Activated naive CD4-positive, alpha-beta T cell (primary cell): ENCODE measurements at places on chromosomes 12 and 14.

DNA sequence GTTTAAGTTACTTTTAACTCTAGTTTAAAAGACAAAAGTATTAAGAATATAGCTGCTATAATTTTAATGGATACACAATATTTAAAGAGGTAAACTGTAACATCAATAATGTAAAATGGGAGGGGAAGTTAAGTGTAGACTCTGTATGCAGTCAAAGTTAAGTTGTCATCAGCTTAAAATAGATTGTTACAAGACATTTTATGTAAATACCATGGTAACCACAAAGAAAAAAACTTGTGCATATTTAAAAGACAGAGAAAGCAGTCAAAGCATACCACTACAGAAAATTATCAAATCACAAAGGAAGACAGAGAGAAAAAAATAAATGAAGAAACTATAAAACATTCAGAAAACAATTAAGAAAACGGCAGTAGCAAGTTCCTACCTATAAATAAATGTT lies 73.3 kb downstream of the CEP128 start:
- no peak for DNase-seq

- no peak for DNase-seq
Observed at GRCh38 chr12:31801872-31802271, 73.1 kb upstream of the AMN1 start.

GRCh38 chr14:59831121-59831730 lies 39.4 kb downstream of the RTN1 start:
- DNase-seq: no peak

DNA sequence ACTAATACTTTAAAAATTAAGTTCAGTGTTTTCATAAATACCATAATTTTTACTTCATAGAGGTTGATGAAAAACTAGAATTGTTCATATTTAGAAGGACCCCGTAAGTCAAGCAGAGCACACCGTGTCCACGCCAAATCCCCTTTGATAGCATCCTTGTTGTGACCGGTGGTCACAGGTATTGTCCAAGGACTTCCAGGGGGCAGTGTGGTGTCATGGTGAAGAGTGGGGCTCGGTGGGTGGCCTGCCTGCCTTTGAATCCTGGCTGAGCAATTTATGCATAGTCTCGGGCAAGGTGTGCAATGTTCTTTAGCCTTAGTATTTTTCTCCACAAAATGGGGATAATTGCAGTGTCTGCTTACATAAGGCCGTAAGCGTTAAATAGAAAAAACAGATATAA lies 169.9 kb downstream of the KTN1 start:
- no peak for DNase-seq

DNA sequence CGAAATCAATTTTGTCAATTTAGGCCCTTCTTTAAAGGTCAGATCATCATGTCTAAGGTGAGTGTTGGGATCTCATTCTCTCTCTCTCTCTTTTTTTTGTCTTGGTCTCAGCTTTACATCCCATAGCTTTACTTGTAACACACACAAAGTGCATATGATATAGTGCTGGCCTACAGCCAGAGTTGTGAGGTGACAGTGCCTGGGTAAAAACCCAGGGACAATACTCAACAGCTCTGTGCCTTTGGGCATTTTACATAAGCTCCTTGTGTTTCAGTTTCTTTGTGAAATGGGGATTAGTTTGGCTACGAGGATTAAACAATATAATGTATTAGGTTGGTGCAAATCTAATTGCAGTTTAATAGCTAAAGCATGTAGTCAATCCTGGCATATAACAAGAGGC lies 40.2 kb downstream of the GRIP1 start:
- DNase-seq: no peak

DNA sequence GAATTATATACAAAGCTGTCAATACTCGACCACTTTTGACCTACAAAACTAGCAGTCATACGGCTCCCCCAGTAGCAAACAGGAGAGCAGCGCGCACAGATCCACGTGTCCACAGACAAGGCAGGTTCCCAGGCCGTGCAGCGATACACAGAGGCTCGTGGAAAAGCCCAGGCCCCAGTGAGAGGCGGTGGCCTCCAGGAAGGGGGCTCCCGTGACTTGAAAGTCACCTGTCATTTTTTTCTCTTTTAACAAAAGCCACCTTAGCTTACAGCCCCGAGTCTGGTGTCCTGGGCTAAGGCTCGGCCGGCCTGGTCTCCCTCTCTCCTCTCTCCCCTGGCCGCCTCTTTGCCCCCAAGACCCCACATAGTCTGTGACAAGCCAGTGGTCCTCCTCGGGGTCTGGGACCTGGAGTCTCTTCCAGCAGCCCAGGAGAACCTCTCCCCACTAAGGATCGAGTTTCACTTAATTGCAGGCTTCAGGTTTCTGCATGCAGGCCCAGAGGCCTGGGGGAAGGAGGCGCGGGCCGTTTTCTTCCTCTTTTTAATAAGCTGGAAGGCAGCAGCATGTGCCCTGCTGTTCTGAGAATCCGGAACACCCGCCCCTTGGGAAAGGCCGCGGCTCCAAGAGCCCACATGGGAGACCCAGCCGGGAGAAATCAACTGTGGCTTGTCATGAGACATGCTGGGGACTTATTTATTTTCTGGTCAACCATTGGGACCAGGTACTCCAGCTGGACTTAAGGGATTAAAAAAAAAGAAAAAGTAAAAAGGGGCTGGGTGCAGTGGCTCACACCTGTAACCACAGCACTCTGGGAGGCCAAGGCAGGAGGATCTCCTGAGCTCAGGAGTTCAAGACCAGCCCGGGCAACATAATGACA lies 15.9 kb downstream of the NCOR2 start:
- DNase-seq: no peak

DNA sequence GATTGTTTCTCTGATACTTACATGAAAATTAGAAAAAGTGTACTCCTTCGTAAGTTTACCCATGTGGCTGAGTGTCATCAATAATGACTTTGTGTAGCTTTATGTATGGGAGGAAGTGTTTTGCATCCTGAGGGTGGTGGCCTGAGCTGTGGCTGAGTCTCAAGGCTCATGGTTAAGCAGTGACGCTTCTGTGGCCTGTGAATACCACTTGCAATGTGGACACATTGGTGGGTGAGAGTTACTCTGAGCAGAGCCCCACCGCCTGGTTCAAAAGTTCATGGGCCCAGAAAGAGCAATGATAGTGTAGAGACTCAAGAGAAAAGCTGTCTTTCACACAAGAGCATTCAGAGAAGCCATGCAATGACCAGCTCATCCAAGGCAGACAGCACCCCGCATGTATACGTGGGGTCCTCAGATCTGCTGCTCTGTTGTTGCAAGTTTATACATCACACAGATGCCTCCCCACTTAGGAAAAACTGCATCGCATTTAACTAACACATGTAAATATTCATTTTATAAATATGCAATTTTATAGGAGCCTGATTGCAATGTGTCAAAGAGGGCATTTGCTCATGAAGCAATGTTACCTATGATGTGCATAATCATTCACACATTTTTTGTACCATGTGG lies 55.1 kb upstream of the FRMD6 start:
- DNase-seq: no peak

DNA sequence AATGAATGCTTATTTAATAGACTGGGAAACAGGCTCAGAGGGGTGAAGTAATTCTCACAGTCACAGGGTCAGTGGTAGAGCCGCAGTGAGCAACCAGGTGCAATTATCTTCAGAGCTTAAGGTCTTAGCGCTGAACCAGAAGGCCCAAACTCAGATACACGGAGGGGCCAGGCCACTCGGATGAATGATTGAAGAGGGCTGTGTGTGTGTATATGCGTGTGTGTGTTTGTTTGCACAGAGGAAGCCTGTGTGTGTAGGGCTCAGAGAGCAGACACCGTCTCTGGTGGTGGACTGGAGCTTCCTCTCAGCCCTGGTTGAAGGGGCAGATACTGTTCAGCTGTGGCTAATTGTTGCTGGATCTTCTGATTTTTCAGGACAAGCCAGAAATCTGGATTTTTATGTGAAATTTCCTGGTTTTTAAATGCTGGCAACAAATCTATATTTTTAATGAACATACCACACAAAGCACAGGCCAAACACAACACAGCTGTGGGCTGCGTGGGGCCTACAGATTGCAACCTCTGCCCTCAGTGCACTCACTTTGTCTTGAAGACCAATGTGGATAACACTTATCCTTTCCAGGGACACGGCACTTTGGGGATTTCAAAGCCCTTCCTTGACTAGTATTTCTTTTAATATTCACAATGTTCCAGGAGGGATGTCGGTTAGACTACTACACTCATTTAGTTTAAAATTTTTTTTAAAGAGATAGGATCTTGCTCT lies 94.5 kb upstream of the NRXN3 start:
- no peak for DNase-seq

DNA sequence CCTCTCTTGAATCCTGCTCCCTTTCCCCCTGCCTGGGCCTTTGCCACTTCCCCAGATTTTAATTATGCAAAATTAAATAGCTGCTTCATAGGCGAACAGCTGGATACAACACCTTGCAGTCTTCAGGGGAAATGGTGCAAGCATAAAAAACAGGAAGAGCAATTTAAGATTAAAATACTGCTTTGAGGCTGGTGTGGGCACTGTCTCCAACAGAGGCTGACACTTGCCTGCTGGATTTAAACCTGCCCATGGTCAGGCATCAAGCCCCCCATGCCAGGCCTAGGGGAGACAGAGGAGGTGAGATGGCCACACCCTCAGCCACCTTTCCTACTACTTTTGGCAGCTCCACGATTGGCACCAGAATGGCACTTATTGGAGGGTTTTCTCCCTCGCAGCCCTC lies 110.1 kb upstream of the DIO3 start:
- DNase-seq: no peak

- no peak for DNase-seq
Observed at GRCh38 chr12:79778802-79779448, 88.2 kb upstream of the PAWR start.

DNA sequence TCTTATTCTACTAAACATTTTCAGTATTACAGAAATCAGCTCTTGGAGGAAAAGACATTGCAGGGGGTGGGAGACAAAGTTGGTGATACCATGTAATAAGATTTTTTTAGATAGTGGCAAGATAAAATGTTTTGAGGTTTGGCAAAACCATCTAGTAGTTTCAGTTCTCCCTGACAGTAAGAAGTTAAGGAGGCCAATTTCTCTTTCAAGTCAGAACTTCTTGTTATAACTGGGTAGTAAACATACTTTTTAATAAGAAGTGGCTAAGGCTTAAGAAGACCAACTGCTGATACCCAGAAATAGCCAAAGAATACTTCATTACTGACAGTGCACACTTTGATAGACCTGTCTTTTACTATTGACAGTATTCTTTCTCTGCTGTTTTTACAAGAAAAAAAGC lies 452.3 kb downstream of the DIO2 start:
- no peak for DNase-seq

GRCh38 chr14:24366413-24366720 lies 1.6 kb upstream of the NFATC4 start:
- DNase-seq: no peak

- no peak for DNase-seq
Observed at GRCh38 chr12:65854629-65855028, 30.3 kb downstream of the HMGA2 start.

- DNase-seq: peak; percentile 43
Observed at GRCh38 chr14:104665657-104666522, 23.5 kb upstream of the INF2 start.

DNA sequence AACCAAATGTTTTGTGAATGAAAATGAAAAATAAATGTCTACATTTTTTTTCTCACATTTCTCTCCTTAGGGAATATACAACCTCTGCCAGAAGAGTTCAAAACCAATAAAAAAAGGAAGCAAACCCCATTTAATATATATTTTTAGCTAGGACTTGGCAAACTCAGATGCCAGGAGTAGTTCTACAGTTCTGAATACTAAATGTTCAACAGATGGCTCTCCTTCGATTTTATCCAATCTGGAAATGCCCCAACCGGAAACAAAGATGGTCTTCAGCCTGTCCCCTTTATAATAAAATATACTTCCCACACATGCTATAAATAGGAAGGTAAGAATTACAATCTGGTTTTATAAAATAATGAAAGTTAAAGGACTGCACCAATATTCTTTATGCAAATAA lies 330.4 kb downstream of the MDGA2 start:
- no peak for DNase-seq

GRCh38 chr12:68932128-68932960 lies 627 bp downstream of the CPM start:
- DNase-seq: no peak

- no peak for DNase-seq
Observed at GRCh38 chr14:88668448-88669116, 105.7 kb downstream of the ZC3H14 start.
